Bronchial smooth muscle cell (primary cell): ENCODE measurements at places on chromosomes 12 and 14. TPM values are rescaled to one million over a fixed set of nuclear protein-coding genes. Genes with fewer than 3 reads are reported as not detected.

ACIN1 gene
- total RNA-seq: 71.7 and 101 TPM in 2 replicates

PROX2 gene
- not detected in 2 replicates for total RNA-seq

CCDC175 gene
- not detected in 2 replicates for total RNA-seq

ATF1 gene
- total RNA-seq: 27.3 and 28.9 TPM in 2 replicates

SPIC gene
- total RNA-seq: not detected in 2 replicates

AICDA gene
- total RNA-seq: not detected in 2 replicates

DTD2 gene
- total RNA-seq: 24.9 and 27.9 TPM in 2 replicates

GZMB gene
- not detected in 2 replicates for total RNA-seq

SFSWAP gene
- total RNA-seq: 19.7 and 23.3 TPM in 2 replicates

NANOG gene
- under 0.01 TPM in 1 of 2 replicates, not detected in the other for total RNA-seq

EML5 gene
- total RNA-seq: 0.09 and 0.32 TPM in 2 replicates

MGP gene
- total RNA-seq: 3.9 and 6.7 TPM in 2 replicates

RPL10L gene
- not detected in 2 replicates for total RNA-seq

KCNK10 gene
- total RNA-seq: not detected in 2 replicates

GDF3 gene
- not detected in 2 replicates for total RNA-seq

DCN gene
- 1,434 and 3,853 TPM in 2 replicates for total RNA-seq

CCDC197 gene
- total RNA-seq: not detected in 2 replicates

KRT80 gene
- total RNA-seq: under 0.01 TPM in 2 replicates

GALNT9 gene
- total RNA-seq: 0.09 and 0.95 TPM in 2 replicates

ABCD2 gene
- total RNA-seq: 0.09 and 0.16 TPM in 2 replicates

SLC6A12 gene
- total RNA-seq: not detected in 2 replicates

RSRC2 gene
- total RNA-seq: 35.4 and 42.9 TPM in 2 replicates

IL31 gene
- not detected in 2 replicates for total RNA-seq

RD3L gene
- total RNA-seq: not detected in 2 replicates

SLC5A8 gene
- total RNA-seq: not detected in 2 replicates

USP44 gene
- 10.0 and 11.8 TPM in 2 replicates for total RNA-seq
